ENCODE measurements at places on chromosomes 1 and 21.

DNA sequence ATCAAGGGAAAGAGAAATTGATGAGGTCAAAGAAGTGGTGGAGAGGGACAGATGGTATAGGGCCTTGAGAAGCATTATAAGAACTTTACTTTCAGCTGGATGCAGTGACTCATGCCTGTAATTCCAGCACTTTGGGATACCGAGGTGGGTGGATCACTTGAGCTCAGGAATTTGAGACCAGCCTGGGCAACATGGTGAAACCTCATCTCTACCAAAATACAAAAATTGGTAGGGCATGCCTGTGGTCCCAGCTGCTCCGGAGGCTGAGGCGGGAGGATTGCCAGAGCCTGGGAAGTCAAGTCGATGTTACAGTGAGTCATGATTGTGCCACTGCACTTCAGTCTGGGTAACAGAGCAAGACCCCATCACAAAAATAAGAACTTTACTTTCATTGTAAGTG lies 5.7 kb downstream of the TMEM50A start:
- no peak for DNase-seq

DNA sequence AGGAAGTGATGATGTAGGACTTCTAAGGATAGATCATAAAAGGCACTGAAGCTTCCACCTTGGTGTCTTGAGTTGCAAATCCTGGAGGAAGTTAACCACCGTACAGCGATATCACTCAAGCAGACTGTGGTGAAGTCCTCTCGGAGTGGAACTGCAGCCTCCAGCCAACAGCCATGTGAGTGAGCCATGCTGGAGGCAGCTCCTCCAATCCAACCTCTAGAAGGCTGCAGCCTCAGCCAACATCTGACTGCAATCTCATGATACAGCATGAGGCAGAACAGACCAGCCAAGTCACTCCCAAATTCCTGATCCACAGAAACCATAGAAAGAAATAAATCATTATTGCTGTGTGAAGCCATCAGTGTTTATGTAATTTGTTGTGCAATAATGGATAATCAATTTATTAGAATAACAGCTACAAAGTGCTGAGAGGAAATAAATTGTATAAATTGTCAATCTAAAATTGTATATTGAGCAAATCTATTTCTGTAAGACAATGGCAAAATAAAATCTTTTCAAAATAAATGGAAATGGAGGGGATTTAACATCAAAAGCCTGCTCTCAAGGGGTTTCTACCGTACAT lies 65.0 kb downstream of the PRSS38 start:
- DNase-seq: no peak

- no peak for DNase-seq
Measured at GRCh38 chr1:47380699-47381098, 35.4 kb upstream of the FOXE3 start.

- DNase-seq: no peak
Measured at GRCh38 chr1:59999006-59999405, 72.4 kb upstream of the CYP2J2 start.

DNA sequence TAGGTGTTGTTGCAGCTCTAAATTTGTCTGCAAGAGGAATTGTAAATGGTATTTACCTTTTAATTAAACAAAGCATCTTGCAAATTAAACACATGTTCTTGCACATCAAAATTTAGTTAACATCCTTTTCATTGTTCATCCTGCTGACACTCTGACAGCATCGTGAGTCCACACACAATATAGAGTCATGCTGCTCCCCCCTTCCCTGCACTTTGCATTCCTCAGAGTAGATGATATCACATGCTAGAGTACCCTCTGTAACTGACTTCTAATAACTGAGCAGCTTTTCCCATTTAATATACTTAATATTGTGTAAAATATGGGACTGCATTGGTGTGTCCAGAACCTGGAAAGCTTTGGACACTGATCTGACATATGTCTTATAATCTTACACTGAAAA lies 138.8 kb upstream of the DPYD start:
- DNase-seq: no peak

GRCh38 chr1:119410961-119411360 lies 4.0 kb upstream of the HSD3B2 start:
- no peak for DNase-seq

DNA sequence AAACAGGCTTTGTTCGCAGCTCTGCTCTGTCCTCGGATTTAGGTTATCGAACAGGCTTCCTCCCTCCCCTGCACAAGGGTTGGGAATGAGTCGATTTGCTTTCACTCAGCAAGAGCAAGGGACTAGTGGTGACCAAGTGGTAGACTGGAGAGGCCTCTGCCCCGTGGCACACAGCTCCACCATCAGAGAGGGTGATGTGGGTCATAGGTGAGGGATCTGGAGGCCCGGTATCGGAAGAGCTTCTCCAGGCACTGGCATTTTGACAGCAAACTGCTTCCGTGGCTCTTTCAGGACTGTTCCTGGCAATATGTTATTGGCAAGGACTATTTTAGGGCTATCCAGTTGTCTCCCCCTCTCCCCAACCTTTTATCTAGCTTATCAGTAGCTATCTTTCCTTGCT lies 3.1 kb upstream of the ELF3 start:
- no peak for DNase-seq

- no peak for DNase-seq
Measured at GRCh38 chr1:113683384-113684152, 75.7 kb downstream of the PHTF1 start.

DNA sequence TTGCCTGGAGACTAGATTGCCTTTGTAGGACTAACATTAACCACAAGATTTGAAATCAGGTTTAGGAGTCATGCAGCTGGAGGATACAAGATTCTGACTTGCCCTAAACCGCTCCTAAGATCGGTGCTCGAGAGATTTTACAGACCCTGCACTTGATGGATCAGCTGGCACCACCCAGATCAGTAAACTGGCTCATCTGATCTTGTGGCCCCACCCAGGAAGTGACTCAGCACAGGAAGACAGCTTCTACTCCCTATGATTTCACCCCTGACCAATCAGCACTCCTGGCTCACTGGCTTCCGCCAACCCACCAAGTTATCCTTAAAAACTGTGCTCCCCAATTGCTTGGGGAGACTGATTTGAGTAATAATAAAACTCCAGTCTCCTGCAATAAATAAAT lies 876 bp upstream of the CATSPERE start:
- no peak for DNase-seq

- no peak for DNase-seq
Measured at GRCh38 chr1:167587872-167588271, 34.3 kb upstream of the CREG1 start.

GRCh38 chr1:40221977-40222772 lies 25.6 kb upstream of the TMCO2 start:
- no peak for DNase-seq

GRCh38 chr21:24023936-24024335 lies 1583.3 kb downstream of the MRPL39 start:
- DNase-seq: no peak

GRCh38 chr1:100250264-100250663 lies 630 bp upstream of the DBT start:
- no peak for DNase-seq

DNA sequence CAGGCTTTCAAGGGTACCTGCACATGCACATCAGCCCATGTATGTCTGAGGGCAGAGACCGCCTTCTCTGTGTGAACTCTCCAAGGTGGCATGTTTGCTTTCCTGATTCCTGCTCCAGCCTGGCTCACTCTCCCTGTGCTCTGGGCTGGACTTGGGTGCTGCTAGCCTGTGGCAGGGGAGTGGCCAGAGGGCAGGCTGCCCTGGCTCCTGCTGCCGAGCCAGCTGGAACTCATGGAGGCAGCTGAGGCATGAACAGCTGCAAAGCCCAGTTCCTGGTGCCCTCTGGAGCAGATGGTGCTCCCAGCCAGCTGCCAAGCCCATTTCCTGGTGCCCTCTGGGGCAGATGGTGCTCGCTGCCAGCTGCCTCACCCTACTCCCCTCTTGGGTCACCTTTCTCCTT lies 7.6 kb downstream of the UBL4B start:
- DNase-seq: no peak

DNA sequence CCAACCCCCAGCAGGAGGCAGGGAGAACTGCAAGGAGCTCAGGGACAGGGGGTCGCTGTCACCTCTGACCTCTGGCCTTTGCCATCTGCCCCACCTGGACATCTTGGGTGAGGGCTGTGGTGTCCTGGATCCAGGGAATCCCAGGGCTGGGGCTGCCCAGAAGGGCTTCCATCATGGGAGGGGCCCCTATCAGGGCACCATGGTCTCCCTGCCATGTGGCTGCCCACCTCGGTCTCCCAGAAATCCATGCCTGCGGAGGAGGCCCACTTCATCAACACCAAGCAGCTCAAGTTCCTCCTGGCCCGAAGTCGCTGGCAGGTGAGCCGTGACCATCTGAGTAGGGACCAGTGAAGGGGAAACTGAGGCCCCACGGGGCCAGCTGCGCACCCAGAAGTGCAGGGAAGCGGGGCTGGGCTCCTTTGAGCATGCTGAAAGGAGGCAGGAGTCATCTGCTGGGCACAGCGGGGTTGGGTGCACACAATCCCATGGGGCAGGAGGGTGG lies 36.1 kb downstream of the TRIM11 start:
- DNase-seq: no peak

DNA sequence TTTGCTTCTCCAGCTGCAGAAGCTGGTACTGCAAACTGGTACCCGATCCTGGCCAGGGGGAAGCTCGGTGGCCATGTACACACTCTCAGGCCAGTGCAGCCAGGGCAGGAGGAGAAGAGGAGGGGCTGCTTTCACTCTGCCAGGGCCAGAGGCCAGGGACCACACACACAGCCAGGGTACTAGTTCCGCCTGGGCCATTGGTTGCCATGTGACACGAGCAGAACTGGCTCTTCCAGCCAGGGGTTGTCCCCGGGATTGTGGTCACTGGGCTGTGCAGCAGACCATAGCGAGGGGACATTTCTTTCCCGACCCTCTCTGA lies 3.7 kb upstream of the SHISAL2A start:
- DNase-seq: no peak

DNA sequence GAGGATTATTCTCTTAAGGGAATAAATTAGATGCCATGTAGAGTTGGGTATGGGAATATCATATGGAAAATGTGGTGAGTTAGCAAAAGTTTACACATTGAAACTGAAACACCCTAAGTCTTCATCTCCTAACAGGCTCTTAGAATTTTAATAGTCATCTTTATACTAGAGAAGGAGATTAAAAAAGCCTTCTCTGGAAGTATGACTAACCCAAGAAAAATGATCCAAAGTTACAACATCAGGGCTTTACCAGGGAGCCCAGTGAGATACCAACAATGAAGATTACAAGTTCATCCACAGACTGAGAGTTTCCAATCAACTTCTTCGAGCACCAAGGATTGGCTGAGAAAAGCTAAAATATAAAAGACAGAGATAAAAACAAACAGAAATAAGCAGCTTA lies 70.0 kb upstream of the KIAA0040 start:
- DNase-seq: no peak

DNA sequence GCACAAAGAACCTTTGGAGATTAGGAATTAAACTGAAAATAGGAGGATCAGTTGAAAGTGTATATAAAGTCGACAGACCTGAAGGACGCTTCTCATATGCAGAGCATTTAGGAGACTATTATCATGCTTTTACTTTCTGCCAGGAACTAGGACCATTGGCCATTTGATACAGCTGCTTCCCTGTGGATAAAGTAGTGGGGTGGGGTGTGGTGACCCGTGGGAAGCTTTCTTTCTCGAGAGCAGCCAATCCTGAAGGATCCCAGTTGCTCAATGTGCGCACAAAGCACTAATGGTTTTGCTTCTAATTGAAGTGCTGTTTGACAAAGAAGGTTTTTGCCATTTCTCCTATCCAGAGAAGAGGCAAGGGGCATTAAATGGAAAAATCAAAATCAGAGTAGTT lies 14.9 kb upstream of the CD55 start:
- DNase-seq: no peak

- DNase-seq: no peak
Measured at GRCh38 chr1:210907251-210907805, 226.6 kb downstream of the KCNH1 start.

DNA sequence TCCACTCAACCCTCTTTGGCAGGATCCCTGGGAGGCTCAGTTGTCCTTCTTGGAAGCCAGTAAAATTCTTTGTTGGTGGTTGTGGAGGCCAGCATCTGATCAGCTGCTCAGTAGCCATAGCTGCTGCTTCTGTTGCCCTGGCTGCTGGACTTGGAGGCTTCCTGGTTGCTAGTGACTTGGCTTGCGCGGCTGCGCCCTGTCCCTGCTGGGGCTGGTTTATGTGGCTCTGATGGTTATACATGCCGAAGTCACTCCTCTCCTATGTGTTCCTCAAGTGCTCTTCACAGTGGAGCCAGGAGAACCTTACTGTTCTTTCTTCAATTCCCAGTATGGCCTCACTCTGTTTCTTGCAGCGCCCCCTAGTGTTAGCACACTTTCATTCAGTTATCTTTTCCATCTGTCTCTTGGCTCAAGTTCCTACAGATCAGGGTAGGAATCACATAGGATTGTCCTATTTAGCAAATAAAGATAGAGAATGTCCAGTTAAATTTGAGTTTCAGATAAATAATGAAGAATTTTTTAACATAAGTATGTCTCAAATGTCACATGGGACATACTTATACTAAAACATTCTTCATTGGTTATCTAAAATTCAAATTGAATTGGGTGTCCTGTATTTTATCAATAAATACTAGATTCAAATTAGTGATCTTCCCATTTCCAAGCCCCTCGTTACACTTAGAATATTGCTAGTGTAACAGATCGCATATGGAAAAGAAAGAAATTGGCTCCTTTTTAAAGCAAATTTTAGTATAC lies 176.5 kb downstream of the TGFB2 start:
- DNase-seq: peak; percentile 21

GRCh38 chr1:208122612-208123358 lies 121.4 kb downstream of the PLXNA2 start:
- no peak for DNase-seq
